ENCODE measurements at places on chromosomes 12 and 14. TPM values are rescaled to one million over a fixed set of nuclear protein-coding genes. Genes with fewer than 3 reads are reported as not detected.

SMCO2 gene
- total RNA-seq = 0.43 TPM

C12orf54 gene
- total RNA-seq = 3.4 TPM

SAMD4A gene
- 12.4 TPM for total RNA-seq

CPNE6 gene
- total RNA-seq = not detected

MDGA2 gene
- total RNA-seq = not detected

FGD4 gene
- total RNA-seq = 31.1 TPM

MYBPC1 gene
- total RNA-seq = not detected

MANSC1 gene
- total RNA-seq = 0.24 TPM

USP5 gene
- 83.4 TPM for total RNA-seq

RTL1 gene
- total RNA-seq = not detected

KRT71 gene
- total RNA-seq = not detected

KRT85 gene
- not detected for total RNA-seq

EXD2 gene
- 22.2 TPM for total RNA-seq
